Brain pericyte (primary cell): ENCODE measurements at places on chromosomes 2 and 18.

- DNase-seq, result no peak
These were observed 118.2 kb downstream of the ZNF516 start for GRCh38 chr18:76376668-76377358.

- DNase-seq, result no peak
These were observed 140.4 kb downstream of the CALCRL start for GRCh38 chr2:187307606-187308005.

GRCh38 chr2:236813766-236814165, 244.1 kb downstream of the ACKR3 start:
- no peak for DNase-seq

- DNase-seq, result no peak
These were observed 249.3 kb downstream of the CYP26B1 start for GRCh38 chr2:71898375-71898774.

DNA sequence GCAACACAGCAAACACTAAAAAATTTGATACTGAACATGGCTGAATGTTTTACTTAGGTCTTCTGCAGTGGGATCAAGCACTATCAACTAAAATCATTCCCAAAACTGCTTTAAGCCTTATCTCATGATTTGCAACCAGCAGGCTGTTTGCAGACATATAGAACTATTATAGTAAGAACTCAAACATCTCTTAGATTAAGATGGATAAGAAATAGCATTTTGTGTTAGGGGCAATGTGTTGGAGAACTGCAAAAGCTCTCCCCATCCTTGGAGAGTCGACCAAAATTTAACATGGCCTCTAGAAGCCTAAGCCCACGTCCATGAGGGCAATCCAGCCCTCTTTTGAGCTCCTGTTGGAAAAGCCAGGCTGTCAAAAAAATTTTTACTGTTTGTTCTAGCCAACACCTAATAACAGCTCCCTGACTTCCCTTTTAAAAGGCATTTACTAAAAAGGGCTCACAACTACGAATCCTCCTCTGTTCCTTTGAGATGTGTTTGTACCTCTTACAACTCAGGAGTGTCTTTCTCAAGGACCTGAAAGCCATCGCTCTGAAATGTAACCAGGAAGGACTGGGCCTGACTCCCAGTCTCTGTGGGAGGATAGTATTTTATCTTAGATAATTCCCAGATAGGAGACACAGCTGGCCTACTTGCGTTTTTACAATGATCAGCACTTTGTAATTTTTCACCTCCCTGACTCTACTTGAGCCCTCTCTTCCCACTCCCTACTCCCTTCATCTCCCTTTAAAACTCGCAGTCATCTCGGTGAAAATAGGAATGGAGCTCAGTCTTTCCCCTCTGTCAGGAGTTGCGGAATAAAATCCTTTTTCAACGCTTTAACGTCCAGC, 1.4 kb downstream of the KRCC1 start:
- no peak for DNase-seq

DNA sequence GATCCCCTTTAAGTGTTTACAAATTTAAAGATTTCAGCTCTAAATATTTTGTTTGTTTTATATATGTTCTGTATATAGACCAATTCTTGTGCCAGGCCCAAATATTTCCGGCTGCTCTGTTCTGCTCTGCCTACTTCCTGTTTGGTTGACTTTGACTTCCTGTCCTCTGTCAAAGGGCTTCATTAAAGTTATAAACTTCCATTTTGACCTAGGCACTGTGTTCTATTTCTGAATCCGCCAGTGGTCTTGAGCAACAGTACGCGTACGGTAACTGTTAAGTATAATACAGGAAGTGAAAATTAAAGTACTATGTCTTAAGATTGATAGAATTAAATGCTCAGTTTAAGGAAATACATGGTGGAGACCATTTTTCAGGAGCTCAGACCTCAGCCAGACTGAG, 13.5 kb upstream of the REL start:
- no peak for DNase-seq

DNA sequence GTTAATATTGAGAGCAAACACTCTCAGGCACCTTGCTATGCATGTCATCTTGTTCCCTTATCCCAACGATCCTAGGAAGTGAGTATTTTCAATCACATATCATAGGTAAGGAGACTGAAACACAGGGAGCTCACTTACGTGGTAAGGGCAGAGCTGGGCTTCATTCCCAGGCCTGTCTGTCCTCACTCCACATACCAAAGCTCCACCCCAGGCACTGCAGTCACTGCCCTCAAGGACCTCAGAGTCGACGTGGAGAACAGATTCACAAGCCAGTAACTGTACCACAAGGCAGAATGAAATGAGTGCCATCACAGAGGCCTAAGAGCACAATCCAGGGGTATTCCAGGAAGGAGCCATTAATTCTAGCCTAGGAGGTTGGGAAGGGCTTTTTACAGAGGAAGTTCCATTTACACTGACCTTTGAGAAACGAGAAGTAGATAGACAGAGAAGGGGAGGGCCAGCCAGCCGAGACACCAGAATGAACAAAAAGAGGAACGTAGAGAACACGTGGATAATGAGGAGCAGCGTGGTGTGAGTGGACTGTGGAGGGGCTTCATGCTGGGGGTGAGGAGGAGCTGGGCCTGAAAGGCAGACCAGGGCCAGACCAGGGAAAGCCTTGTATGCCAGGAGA, 48.6 kb downstream of the KIAA2012 start:
- no peak for DNase-seq

- peak; percentile 79 for DNase-seq
These were observed 1.8 kb downstream of the SCN9A start for GRCh38 chr2:166373951-166374350.

- no peak for DNase-seq
These were observed 56.8 kb upstream of the HS6ST1 start for GRCh38 chr2:128375454-128375853.

GRCh38 chr2:119078796-119079195, 79.8 kb downstream of the C1QL2 start:
- DNase-seq, result no peak

GRCh38 chr2:149739883-149740265, 152.3 kb upstream of the MMADHC start:
- no peak for DNase-seq

- no peak for DNase-seq
These were observed 13.3 kb downstream of the RAB1A start for GRCh38 chr2:65116645-65117044.

DNA sequence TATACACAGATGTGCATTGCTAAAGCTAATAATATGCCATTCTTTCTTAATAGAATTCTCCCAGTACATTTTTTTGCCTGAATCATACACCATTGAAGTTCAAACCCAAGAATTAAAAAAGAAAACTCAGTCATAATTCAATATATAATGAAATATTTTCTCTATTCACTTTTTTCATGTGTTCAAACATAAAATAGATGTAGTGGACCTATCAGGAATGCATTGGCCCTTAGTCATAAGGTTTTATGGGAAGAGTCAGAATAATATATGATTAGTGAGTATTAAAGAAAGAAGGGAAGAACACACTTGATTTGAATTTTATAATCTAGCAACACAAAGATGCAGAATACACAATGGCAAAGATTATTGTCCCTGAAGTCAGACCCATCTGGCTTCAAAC, 297.0 kb upstream of the COL3A1 start:
- DNase-seq, result no peak

- no peak for DNase-seq
These were observed 519.1 kb downstream of the RNF144A start for GRCh38 chr2:7436096-7436906.

DNA sequence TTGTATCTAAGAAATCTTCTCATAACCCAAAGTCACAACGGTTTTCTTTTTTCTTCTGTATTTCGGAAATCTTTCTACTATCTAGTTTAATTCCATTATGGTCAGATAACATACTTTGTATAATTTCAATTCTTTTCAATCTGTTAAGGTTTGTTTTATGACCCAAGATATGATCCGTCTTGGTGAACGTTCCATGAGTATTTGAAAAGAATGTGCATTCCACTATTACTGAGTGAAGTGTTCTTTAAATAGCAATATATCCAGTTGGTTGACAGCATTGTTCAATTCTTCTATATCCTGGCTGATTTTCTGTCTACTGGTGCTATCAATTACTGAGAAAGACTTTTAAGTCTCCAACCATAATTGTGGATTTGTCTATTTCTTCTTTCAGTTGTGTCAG, 414.5 kb downstream of the TNS1 start:
- DNase-seq, result no peak

GRCh38 chr2:8628866-8629209, 53.0 kb upstream of the ID2 start:
- no peak for DNase-seq

DNA sequence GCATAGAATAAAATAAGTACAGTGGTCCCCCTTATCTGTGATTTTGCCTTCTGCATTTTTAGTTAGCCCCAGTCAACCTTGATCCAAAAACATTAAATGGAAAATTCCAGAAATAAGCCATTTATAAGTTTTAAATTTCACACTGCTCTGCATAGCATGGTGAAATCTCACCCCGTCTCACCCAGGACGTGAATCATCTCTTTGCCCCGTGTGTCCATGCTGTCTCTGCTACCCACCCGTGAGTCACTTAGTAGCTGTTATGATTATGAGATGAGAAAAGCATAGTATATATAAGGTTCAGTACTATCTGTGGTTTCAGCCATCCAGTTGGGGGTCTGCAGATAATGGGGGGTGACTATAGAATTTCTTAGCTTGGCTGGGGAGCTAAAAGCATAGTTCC, 67.3 kb downstream of the RHBDD1 start:
- peak; percentile 29 for DNase-seq

- DNase-seq, result peak; percentile 51
These were observed 28.0 kb downstream of the KCNK3 start for GRCh38 chr2:26720322-26721114.

DNA sequence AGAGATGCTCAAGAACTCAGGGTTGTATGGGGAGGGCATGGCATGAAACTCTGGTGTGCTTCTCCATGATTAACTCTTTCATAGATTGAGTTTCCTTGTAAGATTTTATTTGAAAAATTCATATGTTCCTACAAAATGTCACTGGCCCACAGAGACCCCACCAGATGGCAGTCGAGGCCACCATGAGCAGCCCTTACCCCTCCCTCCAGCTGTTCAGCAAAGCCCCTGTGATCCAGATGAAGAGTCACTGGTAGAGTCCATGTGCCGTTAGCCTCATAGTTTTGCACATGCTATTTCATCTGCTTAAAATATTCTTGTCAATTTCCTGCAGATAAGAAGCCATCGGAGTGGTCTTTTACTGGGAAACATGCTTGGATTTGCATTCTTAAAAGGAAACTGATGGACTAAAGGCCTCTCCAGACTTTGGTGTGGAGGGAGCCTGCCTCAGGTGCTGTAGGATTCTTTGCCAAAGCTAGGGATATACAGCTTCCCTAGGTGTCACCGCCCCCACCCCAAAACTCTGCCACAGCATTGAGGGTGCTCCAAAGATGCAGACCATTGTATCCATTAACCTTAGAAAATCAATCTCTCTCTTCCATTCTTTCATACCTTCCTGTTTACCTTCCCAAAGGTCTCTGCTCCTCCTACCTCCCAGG, 18.8 kb downstream of the ZNF385B start:
- DNase-seq, result no peak

DNA sequence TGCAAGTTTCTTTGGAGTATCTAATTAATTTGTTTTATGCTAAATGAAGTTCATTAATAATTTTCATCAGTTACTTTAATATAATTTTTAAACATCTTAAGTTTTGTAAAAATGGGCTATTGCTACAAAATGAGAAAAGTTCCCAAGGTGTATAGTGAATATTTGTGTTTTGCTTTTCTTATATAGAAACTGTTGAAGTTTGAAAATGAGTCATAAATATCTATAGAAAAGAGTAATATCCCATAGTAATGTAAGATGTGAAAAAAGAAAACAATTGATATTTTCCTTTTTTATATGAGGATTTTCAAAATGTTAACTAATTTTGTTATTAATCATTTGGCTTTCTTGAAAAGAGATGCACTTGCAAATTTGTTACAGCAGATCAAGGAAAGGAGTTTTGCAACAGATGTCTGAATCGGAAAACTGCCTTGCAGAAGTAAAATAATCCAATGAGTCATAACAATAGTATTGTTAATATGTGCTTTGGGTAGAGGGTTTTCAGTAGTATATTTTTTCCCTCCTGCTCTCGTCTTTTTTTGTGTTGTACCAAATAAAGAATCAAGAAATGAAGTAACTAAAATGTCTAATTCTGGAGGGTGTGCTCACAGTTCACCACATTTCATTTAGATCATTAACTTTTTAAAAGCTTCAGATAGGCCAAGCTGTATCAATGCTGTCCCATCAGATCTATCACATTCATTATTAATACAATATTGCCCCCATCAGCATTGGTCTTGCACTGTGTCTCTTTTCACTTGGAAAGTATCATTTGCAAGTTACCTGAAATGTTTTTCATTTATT, 15.5 kb downstream of the DUSP19 start:
- DNase-seq, result no peak

- DNase-seq, result no peak
These were observed 15.1 kb upstream of the CYP27C1 start for GRCh38 chr2:127235082-127235702.

GRCh38 chr2:120919771-120920453, 184.2 kb downstream of the GLI2 start:
- no peak for DNase-seq

GRCh38 chr18:58043491-58044369, at the start of gene NEDD4L:
Gene NEDD4L (plus strand): TSS chr18:58044226. CDS start chr18:58044661, 435 bp downstream.
- peak; percentile 27 for DNase-seq

DNA sequence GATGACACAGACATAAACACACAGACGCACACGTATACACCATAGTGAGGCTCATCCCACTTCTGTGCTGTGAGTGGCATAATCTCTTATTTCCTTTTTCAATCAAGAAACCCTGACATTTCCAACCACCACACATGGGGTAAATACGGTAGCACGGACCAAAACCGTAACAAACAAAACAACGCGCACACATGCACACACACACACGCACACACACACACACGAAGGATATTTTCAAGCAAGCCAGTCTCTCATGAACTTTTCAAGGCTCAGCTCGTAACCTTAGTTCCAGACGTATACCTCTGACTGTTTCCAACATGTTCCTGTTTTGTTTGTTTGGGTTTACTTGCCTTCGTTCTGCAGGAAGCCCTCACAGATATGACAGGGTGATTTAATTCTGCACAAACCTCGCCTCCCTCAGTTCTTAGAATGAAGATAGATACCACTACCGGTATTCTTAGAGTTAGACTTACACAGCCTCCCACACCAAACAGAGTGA, 119.8 kb downstream of the BCL2 start:
- DNase-seq, result no peak

- no peak for DNase-seq
These were observed 2.9 kb downstream of the ARPC2 start for GRCh38 chr2:218219934-218220333.

DNA sequence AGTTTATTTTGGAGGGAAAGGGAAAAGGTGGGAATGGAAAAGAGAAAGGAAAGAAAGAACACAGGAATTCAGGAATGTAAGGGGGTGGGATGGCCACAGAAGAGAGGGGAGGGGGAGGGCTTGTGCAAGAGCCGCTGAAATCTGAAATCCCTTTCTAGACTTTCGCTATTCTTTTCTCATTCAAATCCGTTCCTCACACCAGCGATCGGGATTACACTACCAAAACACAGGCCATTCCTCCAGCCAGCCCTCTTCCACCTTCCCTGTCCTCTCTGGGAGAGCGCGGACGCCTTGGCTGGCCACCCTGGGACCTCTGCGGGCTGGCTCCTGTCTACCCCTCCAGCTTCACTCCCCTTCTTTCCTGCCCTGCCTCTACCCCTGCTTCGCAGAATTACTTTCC, 102.3 kb downstream of the CDCA7 start:
- DNase-seq, result no peak

- no peak for DNase-seq
These were observed 6.3 kb downstream of the ALPG start for GRCh38 chr2:232412986-232413385.
